ENCODE measurements at places on chromosomes 1 and 21.

GRCh38 chr1:114093624-114094362, 59.9 kb downstream of the SYT6 start:
- no peak for DNase-seq

GRCh38 chr1:193676996-193677549, 490.7 kb upstream of the B3GALT2 start:
- DNase-seq = no peak

DNA sequence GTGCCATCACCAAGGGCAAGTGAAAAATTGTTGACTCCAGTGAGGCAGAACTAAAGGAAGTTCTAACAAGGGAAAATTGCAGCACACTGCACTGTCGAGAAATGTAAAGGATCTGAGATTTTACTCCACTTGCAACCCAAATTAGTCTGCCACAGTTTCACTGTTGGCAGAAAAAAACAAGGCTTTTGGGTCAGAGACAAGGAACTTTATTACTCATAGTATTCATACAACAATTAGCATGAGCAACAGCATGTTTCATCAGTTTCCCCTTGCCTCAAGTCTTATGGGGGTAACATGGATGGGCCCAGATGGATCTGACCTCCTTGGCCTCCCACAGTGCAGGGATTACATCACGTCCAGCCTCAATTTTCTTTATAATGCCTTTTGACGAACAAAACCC, 125.3 kb downstream of the LTN1 start:
- DNase-seq = no peak

DNA sequence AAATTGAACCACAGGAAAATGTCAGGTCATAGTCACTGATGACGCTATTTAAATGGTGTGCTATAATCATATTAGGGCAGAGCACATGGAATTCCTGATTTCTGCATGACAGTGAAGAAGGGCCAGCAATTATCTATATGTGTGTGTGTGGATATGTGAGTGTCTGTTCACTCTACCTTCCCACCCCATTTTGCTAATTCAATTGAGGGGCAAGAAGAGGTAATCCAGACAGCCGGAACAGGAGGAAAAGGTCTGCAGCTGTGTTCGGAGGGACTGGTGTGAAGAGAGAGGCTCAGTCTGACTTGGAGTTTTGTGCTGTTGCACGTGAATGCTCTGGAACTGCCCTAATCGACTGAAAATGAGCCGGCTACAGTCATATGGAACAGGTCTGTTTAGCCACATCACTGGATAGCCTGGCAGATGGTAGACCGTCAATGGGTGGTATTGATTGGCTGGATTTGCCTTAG, 5.1 kb upstream of the ELAVL4 start:
- DNase-seq = no peak

DNA sequence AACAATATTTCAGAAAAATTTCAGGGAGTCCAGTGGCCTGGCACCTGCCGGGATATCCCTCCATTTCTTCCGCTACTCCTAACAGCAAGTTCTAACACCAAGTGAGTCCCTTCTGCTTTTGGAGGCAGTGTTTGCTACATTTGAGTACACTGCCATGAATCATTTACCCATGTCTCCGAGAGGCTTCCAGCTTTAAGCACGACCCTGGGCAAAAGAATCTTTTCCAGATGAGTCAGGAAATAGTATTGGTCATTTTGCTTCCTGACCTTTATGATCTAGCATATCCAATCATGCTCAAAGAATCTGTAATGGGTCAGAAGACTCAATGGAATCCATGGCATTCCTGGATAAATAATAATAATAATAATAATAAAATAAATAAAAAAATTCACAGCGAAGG, 60.7 kb upstream of the FMN2 start:
- DNase-seq = no peak

GRCh38 chr1:156591432-156592157, at the start of gene NAXE:
NAXE (plus strand) TSS chr1:156591776; CDS start chr1:156591805, 29 bp downstream.
- DNase-seq = peak; percentile 90

DNA sequence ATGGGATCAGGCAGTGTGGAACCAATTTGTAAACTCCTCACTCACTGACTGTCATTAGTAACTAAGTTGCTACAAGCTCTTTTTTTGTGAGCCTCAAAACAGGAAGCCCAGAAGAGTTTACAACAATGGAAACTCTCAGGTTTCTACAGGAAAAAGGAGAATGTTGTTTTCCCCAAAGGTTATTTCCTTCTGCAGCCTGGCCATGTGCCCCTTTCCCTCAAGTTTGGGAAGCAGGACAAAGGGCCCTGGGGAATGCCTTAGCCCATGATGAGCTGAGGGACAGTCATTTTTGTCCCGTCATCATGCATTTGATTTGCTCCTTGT, 395.9 kb downstream of the KIF26B start:
- no peak for DNase-seq

- DNase-seq = no peak
These were observed 75.8 kb downstream of the ATP5PO start for GRCh38 chr21:33839806-33840205.

DNA sequence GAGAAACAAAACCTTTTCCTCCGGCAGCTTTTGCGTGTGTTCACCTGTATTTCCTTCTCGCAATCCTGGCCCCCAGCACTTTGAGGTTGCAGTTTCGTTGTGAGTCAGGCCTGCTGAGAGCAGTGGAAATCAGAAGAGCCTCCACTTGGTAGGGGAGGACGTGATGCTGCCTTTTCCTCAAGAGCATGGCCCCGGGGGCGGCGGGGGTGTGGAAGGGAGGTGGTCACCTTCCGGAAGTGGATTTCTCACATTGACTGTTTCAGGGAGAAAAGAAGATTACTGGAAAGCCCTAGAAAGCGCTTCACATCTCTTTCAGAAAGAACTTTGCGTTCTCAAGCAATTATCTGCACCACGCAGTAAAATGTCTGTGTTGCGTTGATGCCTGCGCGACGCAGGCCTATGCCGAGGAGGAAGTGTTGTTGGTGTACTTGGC, 12.2 kb upstream of the IL10 start:
- peak; percentile 60 for DNase-seq

- no peak for DNase-seq
These were observed 40.4 kb downstream of the TBX15 start for GRCh38 chr1:118947790-118948189.

DNA sequence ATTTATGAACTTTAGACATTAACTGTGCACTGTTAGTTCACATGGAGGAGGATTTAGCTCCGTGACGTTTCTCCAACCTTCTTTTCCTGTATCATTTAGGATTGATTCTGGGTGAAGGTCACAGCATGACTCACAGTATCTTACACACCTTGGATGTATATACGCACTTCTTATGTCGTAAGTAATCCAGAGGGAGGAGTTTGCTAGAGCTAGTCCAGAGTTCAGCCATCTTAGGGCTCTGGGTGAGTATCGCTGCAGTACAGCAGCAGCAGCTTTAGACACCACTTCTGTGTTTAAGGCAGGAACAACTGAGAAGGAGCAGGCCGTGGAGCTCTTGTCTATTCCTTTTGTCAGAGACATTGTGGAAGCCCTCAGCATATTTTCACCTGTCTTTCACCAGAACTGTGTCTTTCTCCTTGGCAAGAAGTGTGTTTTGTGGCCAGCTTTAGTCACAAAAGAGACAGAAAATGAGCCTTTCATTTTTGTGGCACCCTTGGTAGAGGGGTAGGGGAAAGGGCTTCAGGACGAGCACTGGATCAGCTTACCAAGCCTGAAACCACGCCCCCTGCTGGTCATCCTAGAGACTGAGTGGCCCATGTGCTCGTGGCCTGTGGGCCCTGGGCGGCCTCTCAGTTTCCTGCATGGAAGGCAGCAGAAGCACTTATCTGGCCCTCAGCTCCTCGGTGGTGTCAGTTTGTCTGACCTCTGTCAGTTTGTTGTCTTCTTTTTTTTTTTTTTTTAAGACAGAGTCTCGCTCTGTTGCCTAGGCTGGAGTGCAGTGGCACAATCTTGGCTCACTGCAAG, 64.0 kb downstream of the ADARB1 start:
- DNase-seq = peak; percentile 71

GRCh38 chr1:161068306-161069234, 1.1 kb downstream of the ARHGAP30 start:
- peak; percentile 87 for DNase-seq

DNA sequence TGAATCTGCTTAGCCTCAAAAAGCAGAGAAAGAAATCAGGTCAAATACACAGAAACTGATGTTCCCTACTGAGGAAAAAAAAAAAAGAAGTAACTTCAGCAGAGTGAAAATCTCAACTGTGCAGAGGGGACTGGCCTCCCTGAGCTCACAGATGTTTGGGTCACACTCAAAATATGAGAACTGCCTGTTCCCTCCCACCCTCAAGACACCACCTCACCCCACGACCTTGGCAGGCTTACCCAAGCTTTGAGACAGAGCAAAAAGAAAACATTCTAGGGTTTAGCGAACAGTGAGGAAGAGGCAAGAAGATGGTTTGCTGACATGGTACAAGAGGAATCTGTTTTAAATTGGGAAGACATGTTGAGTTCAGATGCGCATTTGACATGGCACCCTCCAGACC, 48.8 kb downstream of the NID1 start:
- no peak for DNase-seq

GRCh38 chr21:42081138-42081537, 10.0 kb downstream of the UMODL1 start:
- no peak for DNase-seq

- DNase-seq = no peak
These were observed 99.6 kb downstream of the CYYR1 start for GRCh38 chr21:26473471-26473870.

- DNase-seq = no peak
These were observed 12.9 kb upstream of the PDE9A start for GRCh38 chr21:42640486-42640885.

Measured in GM13976 (cell line).